ENCODE measurements at places on chromosomes 2 and 18.

DNA sequence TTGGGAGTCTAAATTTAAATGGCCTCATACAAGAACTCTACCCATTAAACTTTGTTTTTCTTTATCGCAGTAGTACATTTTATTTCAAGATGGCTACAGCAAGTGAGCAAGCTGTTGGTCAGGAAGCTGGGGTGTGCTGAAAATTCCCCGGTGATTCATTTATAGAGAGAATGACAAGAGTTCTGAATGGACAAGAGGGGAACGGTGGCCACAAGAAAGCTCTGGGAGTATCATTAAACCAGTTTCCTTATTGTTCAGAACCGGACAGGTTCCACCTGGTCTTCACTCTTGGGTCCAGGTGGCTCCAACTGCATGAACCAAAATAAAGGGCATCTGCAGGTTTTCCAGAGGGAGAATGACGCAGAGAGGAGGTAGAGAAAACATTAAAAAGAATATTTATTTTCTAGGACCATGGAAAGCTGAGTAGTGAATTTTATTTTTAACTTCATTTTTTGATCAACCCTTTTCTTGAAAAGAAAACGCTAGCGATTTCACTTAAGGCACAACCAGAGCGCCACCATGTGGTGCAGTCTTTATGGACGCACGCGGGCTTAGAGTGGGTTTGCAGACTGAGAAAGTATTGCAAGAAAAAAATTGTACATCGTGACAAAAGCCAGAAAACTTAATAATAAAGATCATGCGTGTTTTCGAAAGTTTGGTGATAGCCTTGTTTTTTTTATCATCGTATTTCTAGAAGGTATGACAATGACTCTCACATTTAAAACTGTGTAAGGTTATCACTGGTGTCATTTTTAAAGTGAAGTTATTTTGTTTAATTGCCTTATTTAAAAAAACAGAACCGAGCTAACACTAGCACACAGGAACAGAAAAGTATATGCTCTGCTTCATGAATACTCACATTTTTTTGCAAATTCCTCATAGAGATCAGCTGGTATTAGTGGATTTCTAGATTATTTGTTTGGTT, 97.9 kb upstream of the NOL4 start:
- DNase-seq = no peak

DNA sequence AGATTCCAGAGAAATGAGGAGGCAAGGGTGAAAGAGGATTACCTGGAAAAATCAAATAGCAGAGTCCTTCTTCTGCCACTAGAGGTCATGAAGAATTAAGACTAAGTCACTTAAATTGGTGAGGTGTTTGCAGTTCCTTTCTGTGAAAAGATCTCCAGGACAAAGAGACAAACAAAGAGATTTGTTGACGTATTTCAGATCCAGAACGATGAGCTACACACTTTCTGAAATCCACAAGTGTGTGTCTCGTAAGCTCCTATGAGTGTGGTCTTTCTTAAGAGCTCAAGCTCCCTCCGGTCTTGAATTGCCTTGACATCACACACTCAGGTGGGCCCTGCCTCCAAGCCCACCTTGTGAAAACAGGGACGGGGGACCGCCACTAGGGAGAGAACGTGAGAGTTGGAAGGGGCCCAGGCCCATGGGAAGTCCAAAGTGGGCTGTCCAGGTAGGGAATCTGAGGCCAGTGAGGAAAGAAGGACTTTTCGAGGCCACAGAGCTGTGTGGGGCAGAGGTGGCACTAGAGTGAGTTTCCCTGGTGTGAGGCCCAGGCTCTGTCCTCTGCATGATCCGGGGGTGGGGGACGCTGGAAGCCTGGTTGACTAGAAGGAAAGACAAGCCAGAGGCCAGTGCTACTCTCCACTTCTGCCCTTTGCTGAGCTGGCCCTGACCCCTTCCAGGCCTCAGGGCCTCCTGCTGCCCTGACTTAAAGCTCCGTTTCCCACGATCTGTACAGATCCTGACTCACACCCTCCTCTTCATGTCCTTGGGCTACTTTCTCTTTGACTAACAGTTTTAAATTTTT, 168.1 kb upstream of the NCK2 start:
- DNase-seq = peak; percentile 44

DNA sequence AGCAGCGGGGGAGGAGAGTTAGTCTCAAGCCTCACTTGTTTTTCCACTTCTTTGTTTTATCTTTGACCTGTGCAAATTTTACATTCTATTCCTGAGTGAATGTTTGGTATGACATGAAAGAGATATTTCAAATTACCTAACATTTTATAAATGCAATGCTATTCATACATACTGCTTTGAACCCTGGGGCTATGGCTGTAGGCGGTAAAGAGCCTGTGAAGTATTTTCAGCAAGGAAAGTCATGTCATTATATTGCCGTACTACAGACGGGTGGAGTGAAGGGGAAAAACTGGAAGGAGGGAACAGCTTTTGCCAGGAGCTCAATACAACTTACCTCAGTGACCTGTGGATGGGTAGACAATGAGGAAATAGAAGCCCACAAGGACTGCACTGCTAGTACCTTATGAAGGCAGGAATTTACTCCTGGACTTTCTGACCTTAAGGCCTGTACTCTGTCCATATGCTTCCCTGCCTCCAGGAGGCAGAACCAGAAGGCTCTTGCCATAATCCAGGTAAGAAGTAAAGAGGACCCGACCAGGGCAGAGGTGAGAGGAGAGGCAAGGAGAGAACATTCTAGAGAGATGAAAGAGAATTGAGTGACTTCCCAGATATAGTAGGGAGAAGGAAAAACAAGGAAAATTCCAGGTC, 28.4 kb upstream of the TET3 start:
- DNase-seq = no peak

GRCh38 chr2:164840930-164841718, 499 bp downstream of the COBLL1 start:
- DNase-seq = peak; percentile 64

DNA sequence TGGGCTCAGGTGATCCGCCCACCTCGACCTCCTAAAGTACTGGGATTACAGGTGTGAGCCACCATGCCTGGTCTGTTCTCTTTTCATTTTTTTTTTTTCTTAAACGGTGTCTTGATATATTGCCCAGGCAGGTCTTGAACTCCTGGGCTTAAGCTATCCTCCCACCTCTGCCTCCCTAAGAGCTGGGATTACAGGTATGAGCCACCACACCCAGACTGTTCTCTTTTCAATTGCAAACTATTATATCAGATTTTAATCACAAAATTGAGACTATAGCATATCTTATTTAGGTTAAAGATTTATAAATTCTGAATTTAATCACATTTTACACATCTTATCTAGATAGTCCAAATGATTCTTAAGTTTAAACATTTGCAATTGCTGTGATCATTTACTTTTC, 15.5 kb upstream of the ACTR2 start:
- no peak for DNase-seq

DNA sequence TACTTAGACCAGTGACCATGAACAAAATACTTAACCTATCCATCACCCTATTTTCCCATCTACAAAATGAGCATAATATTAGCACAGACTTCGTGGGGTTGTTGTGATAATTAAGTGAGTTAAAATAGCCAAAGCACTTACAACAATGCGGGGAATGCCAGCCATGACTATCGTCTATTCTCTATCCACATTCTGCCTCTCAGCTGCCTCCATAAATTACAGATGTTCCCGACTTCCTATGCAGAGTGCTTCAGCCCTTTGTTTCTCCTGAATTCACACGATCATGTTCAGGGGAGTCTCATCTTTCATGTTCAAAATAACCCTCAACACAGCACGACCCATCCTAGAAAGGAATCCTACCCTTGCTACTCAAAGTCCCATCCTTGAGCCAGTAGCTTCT, 211.6 kb downstream of the EN1 start:
- no peak for DNase-seq

DNA sequence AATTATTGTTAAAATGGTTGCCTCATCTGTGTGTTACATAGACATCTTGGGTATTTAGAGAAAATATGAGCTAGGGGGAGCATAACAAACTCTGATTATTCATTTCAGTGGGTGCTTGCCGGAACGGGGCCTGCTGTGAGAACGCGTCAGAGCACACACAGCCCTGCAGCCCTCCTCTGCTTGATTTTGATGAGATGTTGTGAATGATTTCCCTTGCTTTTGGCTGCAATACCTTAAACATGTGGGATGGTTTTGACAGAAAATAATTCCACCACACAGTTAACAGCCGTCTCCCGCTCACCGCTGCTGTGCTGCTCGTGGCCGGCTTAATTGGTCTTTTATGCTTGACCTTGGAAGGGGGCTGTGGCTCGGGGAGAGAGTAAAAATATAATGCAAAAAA, 49.9 kb upstream of the TXNDC2 start:
- no peak for DNase-seq

DNA sequence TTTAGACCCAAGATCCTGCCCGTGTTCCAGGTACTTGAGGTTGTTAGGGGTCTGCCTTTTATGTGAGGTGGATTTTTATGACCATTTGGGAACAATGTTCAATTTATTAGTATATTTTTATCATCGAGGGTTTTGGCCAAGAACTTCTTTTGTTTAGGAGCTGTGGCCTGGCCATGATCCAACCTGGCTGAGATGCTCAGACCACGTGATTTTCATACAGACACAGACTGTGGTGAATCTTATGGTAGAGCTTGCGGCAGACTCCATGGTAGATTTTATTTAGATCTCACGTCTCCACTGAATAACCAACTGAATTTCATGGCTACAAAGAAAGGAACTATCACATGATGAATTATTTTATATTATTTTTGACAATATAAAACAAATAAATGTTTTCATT, 405.5 kb upstream of the VWC2L start:
- no peak for DNase-seq

DNA sequence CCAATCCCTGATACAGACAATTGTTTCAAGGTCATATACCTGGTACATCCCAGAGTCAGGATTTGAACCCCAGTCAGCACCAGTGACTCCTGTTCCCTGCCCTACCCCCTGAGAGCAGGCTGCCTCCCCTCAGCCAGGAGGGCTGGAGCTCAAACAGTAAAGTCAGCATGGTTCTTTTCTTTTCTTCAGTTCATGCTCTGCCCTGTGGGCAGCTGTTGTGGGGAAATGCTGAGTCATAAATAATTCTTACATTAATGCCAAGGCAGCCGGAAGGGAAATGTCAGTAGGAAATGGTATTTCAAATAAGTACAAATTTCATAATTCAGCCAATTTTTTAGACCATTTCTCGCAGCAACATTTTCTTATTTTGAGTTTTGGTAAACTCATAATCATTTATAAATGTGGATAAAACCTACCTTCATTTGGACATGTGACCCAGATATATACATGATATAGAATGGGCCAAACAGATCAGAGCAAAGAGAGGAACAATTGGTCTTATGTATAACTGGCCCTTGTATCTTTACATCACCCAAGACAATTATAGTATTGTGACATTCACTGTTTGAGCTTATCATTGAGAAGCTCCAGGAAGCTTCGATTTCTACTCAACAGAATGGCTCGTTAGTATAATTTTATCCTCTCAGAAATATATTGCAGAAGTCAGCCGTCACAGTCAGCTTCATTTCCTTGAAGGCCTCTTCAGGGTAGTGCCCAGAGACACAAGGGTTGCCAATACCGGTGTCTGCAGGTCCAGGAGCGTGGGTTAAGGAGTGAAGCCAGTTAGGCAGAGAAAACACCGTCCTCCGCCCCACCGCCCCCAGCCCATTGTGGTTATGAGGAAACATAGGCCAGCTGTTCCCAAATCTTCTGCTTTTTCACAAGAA, 28.0 kb upstream of the SCYGR1 start:
- DNase-seq = peak; percentile 66

DNA sequence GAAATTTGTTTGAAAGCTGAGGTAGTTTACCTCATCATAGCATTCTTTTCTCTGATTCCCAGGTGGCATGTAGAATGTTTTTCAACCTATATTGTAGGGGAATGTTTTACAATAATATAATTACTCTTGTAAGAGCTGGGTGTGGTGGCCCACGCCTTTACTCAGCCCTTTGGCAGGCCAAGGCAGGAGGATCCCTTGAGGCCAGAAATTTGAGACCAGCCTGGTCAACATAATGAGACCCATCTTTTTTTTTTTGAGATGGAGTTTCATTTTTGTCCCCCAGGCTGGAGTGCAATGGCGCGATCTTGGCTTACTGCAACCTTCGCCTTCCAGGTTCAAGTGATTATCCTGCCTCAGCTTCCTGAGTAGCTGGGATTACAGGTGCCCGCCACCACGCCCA, 3.6 kb downstream of the USP39 start:
- no peak for DNase-seq

DNA sequence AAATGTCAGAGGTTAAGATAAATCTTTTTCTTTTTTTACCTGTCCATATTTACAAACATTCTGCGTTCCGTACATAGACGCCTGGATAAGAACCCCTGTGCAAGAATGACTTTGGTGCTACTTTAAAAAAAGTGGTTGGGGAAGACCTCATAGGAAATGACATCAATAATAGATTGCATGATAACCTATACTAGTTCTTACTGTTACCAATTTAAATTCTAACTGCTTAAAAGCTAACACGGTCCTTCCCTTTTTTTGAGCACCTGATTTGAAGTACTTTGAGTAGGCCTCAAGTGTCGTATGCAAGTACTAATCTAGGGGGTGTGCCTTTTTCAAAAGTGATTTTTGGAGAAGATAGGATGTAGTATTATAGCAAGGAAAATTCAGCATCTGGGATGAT, 2.1 kb downstream of the SLC39A10 start:
- DNase-seq = no peak

- no peak for DNase-seq
Measured at GRCh38 chr2:237096911-237097310, 11.2 kb downstream of the COPS8 start.

- no peak for DNase-seq
Measured at GRCh38 chr2:70746094-70746974, 21.7 kb downstream of the ADD2 start.

- no peak for DNase-seq
Measured at GRCh38 chr2:72846171-72847095, 20.6 kb upstream of the EXOC6B start.

- peak; percentile 31 for DNase-seq
Measured at GRCh38 chr2:65057391-65058052, 1.3 kb downstream of the CEP68 start.

GRCh38 chr2:77104554-77104953, 417.6 kb downstream of the LRRTM4 start:
- no peak for DNase-seq

DNA sequence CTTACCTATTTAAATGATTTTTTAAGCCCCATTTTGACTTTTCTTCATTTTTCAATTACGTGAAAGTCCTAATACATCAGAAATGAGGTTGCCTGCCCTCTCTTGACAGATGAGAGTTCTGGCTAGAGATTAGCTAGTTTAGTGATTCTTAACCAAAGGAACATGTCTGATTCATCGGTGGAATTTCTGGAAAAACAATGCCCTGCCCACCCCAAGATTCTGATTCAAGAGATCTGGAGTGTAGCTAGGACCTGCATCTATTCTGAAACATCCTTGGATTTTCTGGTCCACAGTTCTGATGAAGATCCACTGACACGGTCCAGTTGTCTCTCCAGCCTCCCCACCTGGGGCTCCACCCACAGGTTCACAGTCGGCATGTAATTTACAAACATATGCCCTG, 111.2 kb downstream of the KLF7 start:
- no peak for DNase-seq

DNA sequence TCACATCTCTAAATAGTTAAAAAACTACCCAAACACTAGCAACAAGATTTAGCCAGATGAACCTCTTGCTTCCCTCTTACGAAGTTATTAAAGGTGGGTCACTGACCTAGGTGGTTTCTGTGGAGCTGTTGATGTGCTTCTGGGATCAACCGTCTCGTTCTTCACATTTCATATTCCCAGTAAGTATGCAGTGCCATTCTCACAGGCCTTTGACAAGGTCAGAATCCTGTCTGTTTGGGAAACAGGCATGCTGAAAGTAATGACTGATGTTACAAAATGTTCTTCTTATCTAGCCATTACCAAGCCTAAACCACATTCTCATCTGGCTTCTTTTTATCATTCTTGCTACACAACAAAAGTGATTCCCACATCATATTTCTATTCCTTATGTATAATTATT, 70.3 kb downstream of the WDR7 start:
- no peak for DNase-seq

GRCh38 chr18:44041961-44042360, 638.7 kb upstream of the SETBP1 start:
- no peak for DNase-seq

Measured in RCC 7860 (cell line).